ENCODE measurements at places on chromosomes 6 and 20.

- DNase-seq: no peak
These were observed 100.4 kb downstream of the OGFRL1 start for GRCh38 chr6:71388856-71389527.

DNA sequence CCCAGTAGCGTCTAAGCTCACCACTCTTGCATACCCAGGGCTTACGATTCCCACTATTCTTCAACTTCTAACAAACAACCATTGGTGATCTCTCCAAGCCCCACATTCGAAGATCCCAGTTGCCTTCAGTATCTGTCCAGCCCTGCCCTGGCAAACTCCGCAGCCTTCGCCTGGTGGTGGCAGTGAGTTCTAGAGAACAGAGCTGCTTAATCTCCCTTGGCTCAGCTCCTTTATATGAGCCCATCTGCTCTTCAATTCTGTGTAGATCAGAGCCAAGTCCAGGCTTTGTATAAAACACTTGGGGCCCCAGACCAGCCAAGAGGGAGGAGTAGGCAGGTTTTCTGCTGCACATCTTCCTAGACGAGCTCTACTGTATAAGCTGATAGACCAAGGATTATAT lies 193.3 kb downstream of the PHACTR1 start:
- DNase-seq: no peak

GRCh38 chr6:110053395-110054240 lies 75.5 kb downstream of the GPR6 start:
- DNase-seq: peak; percentile 22

GRCh38 chr6:21807299-21808044 lies 213.9 kb downstream of the SOX4 start:
- DNase-seq: no peak

- no peak for DNase-seq
These were observed 33.3 kb upstream of the ADGRF4 start for GRCh38 chr6:47665112-47665511.

- no peak for DNase-seq
These were observed 251.8 kb upstream of the OPRM1 start for GRCh38 chr6:153787341-153787606.
